ENCODE measurements at places on chromosomes 2 and 18. TPM values are rescaled to one million over a fixed set of nuclear protein-coding genes. Genes with fewer than 3 reads are reported as not detected.
A peak's percentile ranks its signal among the peaks of the same experiment; 100 is the strongest.

- DNase-seq = no peak
These were observed 87.9 kb upstream of the GCFC2 start for GRCh38 chr2:75798569-75798968.

- DNase-seq = no peak
These were observed 70.0 kb downstream of the ATP9B start for GRCh38 chr18:79139206-79139605.

- DNase-seq = peak; percentile 60
These were observed 1.8 kb upstream of the ID2 start for GRCh38 chr2:8679827-8680731.

GRCh38 chr18:13615432-13615861 lies 110.9 kb downstream of the FAM210A start:
- no peak for DNase-seq

DNA sequence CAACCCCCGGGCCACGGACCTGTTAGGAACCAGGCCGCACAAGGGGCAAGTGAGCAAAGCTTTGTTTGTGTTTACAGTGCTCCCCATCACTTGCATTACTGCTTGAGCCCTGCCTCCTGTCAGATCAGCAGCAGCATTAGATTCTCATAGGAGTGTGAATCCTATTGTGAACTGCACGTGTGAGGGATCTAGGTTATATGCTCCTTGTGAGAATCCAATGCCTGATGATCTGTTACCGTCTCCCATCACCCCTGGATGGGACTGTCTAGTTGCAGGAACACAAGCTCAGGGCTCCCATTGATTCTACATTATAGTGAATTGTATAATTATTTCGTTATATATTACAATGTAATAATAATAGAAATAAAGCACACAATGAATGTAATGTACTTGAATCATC lies 125.6 kb downstream of the FMNL2 start:
- DNase-seq = no peak

- no peak for DNase-seq
These were observed 149.3 kb upstream of the PGAP1 start for GRCh38 chr2:197075754-197076337.

DNA sequence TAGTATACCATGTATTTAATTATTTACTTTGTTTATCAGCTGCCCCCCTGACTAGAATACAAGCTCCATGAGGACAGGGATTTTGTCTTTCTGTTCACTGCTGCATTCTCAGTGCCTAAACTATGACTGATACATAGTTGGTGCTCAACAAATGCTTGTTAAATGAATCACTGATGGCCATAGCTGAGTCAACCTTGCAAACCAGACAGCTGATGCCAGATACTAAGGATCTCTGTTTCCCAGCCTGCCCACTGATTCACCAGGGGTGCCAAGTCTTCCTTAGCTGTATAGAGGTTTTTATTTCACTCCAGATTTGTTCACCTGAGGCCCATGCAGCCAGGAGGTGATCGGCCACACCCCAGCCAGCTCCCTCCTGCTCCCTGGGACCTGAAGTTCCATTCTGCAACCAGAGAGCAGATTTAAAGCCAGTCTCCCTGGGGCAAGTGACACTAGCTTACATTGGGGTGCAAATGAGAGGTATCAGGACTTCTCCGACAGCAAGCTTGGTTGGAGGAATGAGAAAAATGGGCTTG lies 92.2 kb downstream of the C1QL2 start:
- no peak for DNase-seq

DNA sequence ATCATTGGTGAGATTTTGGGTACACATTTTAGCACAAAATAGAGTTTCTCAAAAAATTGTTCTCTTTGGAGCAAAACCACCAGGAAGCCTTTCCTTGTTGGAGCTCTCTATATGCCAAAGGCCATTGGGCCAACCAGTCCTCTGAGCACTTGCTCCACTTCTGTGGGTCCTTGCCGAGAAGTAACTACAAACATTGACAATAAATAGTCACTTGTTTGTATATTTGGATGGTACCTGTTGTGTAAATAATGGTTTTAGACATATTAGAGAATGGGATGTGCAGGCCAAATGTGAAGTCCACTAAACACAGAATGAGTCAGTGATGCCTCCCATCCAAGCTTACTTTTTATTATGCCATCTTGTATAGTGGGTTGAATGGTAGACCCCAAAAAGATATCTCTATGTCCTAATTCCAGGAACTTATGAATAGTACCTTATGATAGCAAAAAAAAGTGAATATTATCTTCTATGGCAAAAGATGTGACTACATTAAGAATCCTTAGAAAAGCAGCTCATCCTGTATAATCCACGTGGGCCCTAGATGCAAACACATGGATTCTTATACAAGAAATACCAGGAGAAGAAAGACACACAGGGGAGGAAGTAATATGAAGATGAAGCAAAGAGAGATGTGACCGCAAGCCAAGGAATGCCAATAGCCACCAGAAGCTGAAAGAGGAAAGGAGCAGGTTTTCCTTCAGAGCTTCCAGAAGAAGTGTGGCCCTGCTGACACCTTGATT lies 24.6 kb downstream of the SRD5A2 start:
- DNase-seq = no peak

- no peak for DNase-seq
These were observed at the start of gene CDH19 for GRCh38 chr18:66603941-66604627. TSS of gene CDH19 (minus strand) at chr18:66604090. CDS start at chr18:66572204, 31,886 bp downstream.

GRCh38 chr2:54083021-54083420 lies 32.4 kb upstream of the ACYP2 start:
- DNase-seq = no peak

GRCh38 chr2:26185304-26185928 lies 12.5 kb downstream of the GAREM2 start:
- DNase-seq = no peak

The IMP4 gene
- total RNA-seq = 47.0 TPM

Data from aorta (tissue), 5 donors.